ENCODE measurements at places on chromosomes 7 and 10.

DNA sequence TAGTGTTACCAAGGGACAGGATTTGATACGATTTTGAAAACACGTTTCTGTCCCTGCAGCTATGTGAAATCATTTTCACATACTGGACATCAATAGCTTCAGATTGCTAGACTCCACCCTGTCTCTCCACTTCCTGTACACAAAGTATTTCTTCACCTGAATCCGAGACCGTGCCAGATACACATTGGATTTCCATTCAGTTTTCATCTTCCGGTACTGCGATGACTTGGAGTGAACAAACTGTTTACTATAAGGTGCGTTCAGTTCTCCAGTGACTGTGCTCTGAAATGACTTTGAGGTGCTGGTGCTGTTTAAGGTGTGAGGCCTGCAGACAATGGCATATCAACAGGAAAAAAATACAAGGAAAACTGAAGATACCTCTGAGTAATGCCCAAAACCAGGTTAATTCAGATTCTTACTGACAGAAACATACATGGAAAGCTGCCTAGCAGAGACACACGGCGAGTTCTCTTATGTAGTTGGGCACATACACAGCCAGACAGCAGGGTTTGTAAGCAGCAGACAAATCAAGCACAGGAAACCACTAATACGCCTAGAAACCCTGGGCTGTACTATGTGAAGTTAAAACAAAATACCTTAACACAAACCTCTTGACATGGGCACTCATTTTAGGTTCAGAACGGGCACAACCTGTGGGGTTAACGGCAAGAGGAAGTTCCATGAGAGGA is 119.2 kb downstream of the GALNT11 start:
- no peak for DNase-seq

GRCh38 chr10:18606051-18606695 is 45.2 kb downstream of the NSUN6 start:
- DNase-seq, result no peak

- no peak for DNase-seq
Observed at GRCh38 chr10:68043030-68043429, 32.1 kb downstream of the HERC4 start.

- DNase-seq, result no peak
Observed at GRCh38 chr7:95066737-95067530, 159.5 kb downstream of the PPP1R9A start.

DNA sequence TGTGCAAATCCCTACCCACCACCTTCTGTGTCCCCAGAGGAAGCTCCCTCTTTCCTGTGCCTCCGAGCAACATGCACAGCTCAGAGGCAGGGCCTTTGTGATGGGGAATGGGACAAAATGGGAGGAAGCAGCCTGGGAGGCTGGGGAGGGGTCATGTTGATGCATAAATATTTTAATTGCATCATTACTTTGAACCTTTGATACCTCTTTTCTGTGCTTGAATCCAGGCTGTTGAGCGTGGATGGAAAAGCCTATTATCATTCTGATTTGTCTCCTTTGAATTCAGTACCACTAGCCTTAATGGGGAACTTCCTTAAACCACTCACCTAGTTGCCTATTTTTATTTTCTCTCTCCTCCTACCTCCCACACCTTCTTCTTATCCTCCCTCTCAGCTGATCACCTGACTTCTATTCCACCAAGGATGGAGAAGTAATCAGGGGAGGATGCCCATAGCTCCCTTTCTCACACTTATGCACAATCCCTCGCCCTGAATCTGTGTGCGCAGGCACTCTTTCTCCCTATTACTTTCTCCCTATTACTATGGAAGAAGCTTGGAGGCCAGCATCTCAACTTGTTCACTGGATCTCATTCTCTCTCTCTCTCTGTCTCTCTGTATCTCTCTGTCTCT is 78.5 kb downstream of the SEC61G start:
- no peak for DNase-seq

All from NCI-H2029 treated with DMSO at 0.1 percent for 48 hours (cell line).